Stimulated activated CD4-positive, alpha-beta T cell treated with anti-CD3 and anti-CD28 coated beads, TNF-alpha, amount 100 ng/mL, for 1 hour (primary cell): ENCODE measurements at places on chromosomes 7 and 10.

DNA sequence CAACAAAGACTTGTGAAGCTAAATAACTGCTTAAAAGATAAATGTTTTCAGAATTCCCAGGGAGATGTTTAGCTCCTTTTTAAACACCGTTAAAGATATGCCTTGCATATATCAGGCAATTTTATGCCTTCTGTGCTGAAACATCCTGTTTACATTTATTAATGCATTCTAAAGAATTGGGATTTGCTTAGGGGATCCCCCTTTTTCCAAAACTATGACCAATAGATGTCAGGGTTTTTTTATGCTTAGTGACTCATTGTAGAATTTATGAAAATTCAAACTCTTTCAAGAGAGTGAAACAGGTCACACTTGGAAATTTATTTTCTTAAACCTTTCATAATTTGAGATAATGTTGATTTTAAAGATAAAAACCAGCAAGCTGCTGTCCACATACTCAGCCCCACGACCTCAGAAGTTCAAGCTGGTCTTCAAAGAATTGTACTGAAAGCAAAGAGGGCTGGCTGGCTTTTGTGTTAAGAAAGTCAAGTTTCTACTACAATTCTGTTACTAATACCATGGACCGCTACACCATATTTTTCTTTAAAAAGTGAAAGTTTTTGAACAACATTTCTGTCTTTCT is 411.8 kb downstream of the ETV1 start:
- DNase-seq, result no peak

- DNase-seq, result no peak
Observed at GRCh38 chr10:49173201-49173772, 14.9 kb downstream of the TMEM273 start.

DNA sequence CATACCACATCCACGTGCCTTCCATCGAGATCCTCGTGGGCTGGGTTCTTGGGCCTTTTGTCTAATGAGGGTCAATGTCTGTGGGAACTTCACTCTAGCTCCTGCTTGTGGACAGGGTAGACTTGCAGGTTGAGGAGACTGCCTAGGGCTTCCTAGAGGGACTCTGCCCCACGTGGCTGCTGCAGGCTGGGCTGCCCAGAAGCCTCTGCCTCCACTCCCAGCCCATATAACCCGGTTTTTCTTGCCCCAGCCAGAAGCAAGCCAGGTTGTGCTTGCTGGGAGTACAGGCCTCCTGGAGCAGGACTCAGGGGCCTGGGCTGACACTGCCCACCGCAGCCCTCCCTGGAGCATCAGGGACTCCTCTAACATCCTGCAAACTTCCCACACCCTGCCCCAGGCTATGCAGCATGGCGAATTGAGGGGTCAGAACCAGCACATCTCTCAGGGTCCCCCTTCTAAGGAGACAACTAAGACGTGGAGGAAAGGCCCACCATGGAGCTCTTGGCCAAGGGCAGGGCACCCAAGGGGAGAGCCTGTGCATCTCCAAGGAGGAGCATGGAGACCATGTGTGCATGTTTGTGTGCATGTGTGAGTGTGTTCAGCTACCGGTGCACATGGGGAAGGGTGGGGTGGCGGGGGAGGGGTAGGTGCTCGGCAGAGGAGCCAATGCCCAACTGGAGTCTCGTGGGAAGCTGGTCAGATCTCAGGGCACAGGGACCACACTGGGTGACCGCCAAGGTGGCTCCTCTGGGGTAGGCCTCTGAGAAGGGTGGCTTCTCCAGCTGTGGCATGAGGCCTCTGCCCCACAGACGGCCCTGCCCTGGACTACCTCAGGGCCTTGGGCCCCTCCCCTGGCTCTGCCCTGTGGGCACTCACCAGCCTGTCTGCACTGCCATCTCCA is 62.6 kb downstream of the RASGEF1A start:
- DNase-seq, result no peak

DNA sequence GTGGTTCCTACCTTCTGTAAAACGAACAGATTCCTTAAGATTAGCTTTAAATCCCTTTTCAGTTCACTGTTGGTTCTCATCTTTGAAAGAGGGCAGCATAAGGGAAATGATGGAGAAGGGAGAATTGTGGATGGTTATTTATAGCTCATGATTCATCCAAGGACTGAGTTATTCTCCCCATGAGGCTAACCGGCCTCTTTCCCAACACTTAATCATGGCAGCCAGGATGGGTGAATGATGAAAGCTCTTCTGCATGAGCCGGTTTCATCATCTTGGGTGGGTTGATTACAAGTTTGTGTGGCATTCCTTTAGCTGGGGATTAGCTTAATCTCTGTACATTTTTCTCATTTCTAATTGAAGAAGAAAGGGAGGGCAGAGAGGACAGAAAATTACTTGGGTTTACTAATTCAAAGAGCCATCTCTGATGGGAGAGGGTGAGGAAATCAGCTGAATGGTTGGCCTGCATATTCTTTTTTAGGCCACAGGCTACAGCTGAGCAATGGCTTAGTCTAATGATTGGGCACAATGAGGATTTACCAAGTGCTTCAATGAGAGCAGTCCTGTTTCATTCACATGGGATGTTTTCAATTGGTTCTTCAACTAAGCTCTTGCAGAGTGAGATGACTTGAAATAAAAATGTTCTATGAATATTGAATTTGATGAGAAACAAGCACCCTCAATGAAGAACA is 250.0 kb downstream of the BMPER start:
- no peak for DNase-seq

GRCh38 chr10:78933828-78934531 is 134.8 kb upstream of the ZMIZ1 start:
- no peak for DNase-seq

DNA sequence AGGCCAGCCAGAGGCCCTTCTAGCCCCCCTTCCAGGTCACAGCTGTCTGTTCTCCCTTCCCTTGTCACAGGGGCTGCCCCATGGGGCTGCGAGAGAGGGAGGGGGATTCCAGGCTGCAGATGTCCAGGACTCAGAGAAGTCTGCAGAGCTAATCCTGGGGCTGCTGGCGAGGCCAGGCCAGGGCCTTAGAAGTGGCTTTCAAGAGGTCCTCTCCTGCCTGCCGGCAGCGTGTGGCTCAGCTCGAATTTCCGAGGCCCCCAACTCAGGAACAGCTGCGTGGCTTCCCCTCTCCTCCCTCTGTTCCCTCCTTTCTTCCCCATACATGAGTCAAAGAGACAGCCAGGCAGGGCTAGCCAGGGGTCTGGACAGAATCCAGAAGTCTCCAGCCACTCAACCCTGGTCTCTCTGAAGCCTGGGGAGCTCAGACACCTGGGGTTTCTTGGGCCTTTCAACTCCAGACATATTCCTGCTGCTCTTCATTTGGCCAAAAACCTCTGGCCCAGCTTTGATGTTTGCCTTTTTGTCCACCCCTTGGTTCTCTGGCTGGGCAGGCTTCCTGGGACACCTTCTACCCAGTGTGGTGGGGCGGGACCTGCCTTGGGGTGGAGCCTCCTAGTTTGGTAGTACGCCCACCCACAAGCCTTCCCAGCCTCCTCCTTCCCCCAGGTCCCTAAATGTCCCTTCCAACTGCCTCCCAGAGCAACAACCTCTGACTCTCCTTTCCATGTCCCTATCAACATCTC is 21.8 kb upstream of the EIF5AL1 start:
- DNase-seq, result no peak

DNA sequence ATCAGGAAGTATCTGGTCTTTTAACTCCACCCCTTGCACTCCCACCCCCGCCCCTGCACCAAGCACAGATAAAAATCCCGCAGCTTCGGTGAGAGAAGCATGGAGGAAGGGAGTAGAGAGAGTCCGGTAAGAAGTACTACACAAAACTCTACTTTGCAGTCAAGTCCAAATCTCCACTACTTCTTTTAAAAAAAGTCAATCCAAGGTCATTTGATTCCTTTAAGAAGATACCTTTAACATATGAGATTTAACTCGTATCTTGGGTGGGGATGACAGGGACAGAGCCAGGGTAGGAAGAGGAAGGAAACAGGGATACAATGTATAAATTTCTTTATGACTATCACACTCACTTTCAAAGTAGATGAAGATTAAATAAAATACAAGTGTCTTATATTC is 132.1 kb downstream of the NRBF2 start:
- DNase-seq, result no peak

DNA sequence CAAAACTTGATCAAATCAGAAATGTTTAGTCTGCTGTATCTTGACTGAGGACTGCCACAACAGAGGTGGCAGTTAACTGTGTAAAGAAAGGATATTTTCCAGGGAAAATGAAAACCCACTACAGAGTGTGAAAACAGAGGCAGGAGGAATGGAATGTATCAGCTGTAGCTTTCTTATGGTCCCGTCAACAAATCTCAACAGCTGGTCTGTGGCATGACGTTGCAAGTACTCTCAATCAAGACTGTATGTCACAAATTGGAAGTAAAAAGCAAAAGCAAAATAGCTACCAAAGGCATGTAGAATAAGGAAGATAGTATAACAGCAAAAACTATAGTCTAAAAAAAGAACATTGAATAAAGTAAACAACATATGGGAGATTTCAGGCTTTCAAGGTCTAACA is 123.5 kb downstream of the KMT2C start:
- no peak for DNase-seq

GRCh38 chr10:101241840-101242707 is 12.8 kb upstream of the LBX1 start:
- no peak for DNase-seq

DNA sequence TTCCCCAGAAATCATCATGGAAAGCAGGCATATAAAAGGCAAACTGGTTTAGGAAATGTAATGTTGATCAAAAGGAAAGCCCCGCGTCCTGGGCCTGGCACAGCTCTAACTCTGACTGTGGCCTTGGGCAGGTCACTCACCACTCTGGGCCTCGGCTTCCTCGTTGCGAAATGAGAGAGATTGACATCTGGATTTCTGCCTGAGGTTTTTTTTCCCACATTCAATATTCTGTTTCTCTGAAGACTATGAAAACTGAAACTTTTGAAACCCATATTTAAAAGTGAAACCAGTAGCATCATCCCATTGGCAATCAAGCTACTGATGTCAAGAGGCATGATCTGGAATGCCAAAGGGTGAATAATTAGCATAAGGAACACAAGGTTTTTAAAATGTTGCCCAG is 369.7 kb upstream of the NPVF start:
- no peak for DNase-seq

DNA sequence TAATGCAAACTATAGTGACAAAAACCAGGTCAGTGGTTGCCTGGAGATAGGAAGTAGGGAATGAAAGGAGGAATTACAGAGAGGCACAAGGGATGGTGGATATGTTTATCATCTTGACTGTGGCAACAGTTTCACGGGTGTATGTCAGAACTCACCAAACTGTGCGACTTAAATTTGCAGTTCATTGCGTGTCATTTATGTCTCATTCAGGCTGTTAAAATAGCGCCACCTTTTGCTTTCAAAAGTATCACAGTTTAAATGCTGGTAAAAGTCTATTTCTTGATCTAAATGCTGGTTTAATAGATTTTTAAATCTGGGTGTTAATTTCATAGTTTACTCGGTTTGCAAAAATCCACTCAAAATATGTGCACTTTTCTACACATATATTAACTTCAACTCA is 51.0 kb downstream of the PTTG1IP2 start:
- DNase-seq, result no peak

GRCh38 chr10:94075506-94075905 is 81.8 kb downstream of the PLCE1 start:
- DNase-seq, result no peak

- no peak for DNase-seq
Observed at GRCh38 chr7:70566671-70567070, 565.3 kb upstream of the GALNT17 start.

DNA sequence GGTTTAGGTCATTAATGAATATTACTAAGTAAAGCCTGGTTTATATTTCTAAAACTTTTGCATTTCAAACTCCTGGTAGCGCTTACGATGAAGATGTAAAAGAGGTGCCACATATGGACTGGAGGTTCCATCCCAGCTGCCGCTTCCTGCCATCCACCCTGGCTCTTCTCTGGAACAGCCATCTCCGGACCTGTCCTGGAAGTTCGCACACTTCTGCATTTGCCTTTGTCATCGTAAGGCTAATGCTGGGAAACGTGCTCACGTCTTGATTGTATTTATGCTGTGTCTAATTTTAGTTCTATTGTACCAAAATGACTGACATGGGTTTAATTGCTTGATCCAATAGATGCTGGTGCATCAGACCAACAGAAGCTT is 103.1 kb downstream of the HIPK2 start:
- DNase-seq, result no peak

- no peak for DNase-seq
Observed at GRCh38 chr10:32121648-32122047, 65.4 kb upstream of the KIF5B start.

- DNase-seq, result no peak
Observed at GRCh38 chr10:48613016-48613415, 8.1 kb upstream of the ARHGAP22 start.

DNA sequence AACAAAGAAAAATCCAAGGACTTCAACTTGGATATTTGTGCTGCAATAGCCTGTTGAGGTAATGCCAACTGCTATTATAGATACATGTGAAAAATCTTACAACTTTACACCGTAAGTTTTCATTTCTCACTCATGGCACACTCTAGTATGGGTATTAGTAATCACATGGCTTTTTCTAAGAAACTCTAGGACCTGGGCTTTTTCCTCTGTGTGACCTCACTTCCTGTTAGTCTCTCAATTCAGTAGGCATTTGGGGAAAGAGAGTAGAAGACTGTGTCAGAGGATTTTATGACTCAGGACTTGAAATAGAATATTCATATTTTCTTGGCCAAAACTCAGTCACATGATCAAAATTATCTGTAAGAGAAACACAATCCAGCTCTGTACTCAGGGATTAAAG is 1049.9 kb downstream of the REEP3 start:
- DNase-seq, result no peak

GRCh38 chr7:26022982-26023381 is 129.0 kb upstream of the NFE2L3 start:
- no peak for DNase-seq

GRCh38 chr10:118045837-118046394 is 825 bp downstream of the RAB11FIP2 start:
- no peak for DNase-seq

DNA sequence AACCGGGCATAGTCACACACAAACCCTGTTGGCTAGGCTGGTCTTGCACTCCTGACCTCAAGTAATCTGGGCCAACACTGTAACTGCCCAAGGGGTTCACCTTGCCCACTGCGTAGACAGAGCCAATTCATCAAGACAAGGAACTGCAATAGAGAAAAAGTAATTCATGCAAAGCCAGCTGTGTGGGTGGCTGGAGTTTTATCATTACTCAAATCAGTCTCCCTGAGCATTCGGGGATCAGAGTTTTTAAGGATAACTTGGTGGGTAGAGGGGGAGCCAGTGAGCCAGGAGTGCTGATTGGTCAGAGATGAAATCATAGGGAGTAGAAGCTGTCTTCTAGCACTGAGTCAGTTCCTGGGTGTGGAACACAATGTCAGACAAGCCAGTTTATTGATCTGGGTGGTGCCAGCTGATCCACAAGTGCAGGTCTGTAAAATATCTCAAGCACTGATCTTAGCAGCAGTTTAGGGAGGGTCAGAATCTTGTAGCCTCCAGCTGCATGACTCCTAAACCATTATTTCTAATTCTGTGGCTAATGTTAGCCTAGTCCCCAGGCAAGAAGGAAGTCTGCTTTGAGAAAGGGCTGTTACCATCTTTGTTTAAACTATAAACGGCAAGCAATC is 15.6 kb upstream of the FXYD4 start:
- DNase-seq, result no peak

DNA sequence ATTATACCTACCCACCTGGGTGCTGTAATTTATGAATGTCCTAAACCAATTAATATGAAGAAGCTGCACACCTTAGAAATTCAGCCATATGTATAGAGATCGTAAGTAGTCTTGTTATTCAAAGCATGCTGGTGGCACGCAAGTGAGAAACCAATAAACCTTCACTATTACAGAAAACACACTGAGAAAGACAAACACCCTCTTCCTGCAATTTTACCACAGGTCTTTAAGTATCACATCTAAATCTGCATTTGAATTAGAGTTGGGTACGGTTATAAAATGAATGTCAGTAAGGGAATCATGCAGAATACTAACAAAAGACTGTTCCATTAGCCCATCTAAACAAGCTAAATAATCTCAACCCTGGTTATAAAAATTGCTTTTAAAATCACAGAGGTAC is 33.8 kb downstream of the CCNJ start:
- DNase-seq, result no peak
